Stimulated activated CD8-positive, alpha-beta memory T cell treated with anti-CD3 and anti-CD28 coated beads, Interleukin-4, amount 100 ng/mL, for 48 hours (primary cell): ENCODE measurements at places on chromosomes 4 and X.

DNA sequence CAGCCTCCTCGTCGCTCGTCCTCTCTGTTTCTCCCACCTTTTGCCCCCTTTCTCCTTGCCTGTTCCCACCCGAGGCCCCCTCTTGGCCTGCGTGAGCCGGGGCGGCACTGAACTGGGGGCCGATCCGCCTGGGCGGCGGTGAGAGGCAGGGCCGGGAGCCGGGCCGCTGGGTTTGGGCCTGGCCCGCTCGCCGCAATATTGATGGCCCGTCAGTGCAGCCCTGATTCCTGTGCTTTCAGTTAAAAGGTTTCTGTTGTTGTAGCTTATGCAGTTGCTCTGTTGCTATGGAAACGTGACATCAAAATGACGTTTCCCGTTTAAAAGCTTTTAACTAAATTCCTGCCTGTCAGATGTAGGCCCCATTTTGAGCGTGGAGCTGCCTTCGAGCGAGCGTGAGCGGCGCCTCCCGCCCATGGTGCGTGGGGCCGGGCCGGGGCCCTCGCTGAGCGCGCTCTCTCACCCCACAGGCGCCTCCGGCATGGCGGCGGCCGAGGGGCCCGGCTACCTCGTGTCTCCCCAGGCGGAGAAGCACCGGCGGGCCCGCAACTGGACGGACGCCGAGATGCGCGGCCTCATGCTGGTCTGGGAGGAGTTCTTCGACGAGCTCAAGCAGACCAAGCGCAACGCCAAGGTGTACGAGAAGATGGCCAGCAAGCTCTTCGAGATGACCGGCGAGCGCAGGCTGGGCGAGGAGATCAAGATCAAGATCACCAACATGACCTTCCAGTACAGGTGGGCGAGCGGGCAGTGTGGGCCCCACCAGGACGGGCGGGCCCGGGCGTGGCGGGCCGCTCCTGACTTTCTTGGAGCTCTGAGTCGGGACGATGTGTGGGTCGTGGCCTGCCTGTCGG lies at the start of gene MSANTD1:
Gene MSANTD1, plus strand, starts transcription at position 349 of the 851 bp plus-strand sequence. Its CDS starts 64 bp downstream, at position 413.
- DNase-seq = no peak

- peak; percentile 32 for DNase-seq
Observed at GRCh38 chrX:1384658-1385252, 7.2 kb downstream of the SLC25A6 start.

GRCh38 chr4:179894066-179894778 lies 2349.0 kb upstream of the TENM3 start:
- DNase-seq = no peak

DNA sequence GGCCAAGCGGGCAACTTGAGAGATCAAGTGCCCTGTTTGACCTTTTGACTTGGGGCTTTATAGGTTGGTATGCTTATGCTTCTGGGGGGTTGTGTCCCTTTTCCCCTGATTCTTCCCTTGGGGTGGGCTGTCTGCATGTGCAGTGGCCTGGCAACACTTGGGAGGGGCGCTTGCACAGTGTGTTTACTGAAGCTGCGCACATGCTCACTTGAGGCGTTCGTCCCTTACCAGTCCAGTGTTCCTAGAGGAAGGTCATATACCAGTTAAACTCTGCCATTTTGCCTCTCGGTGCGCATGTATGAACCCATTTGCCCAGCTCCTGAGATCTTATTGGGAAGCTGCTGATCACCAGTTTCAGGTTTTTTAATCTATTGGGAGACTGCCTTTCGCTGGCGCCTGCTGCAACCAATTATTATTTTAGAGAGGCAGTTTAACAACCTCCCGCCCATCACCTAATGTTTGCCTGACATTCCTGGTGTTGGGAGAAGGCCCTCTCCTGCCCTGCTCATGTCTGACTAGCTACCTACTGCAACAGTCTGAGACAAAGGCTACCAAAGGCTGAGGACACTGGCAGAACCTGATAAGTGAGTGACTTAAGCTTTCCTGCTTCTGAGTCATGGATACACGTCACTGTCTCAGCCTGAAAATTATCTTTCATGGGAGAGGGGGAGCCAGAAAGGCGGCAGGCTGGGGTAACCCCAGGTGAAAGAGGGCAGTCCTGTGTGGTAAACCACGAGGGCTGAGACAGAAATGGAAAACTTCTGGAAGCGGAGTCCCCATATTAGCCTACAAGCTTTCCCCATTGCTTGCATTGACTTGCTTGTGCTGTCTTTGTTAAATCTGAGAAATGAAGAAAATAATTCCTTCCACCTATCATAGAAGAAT lies 97.6 kb downstream of the CPE start:
- DNase-seq = no peak

- no peak for DNase-seq
Observed at GRCh38 chrX:131942034-131942433, 81.1 kb upstream of the STK26 start.

GRCh38 chrX:100931218-100931924 lies 2.7 kb upstream of the XKRX start:
- peak; percentile 24 for DNase-seq

DNA sequence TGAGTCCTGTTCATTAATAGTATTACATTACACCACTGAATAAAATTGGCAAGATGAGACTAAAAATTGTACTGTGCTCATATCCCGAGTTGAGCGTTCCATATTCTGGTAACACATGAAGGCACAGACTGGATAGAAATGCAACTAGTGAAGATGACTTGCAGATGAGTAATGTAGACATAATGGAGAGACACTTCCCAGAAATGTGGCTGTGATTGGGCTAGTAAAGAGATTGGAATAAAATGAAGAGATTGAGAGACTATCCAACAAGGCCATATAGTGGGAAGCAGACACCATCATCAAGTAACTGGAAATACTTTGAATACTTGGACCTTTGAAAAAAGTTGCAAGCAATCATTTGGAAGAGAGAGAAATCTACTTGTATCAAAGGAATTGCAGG lies 77.3 kb downstream of the DCAF8L1 start:
- DNase-seq = no peak

DNA sequence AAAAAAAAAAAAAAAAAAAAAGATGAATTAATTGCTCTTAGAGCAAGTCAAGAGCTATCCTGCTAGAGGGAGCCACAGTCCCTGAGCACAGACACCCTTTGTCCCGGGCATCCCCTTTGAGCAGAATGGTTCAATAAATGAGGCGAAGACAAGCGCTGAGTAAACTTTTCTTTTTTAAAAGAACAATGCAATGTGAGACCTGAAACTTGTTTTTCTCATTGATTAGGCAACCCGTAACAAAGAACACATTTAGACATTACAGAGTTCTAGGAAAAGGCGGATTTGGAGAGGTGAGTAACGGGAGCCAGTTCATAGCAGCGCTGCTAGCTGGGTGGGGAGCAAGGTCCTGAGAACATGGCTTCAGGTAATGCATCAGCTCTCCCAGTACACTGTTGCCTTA lies 46.1 kb downstream of the GRK4 start:
- peak; percentile 38 for DNase-seq

DNA sequence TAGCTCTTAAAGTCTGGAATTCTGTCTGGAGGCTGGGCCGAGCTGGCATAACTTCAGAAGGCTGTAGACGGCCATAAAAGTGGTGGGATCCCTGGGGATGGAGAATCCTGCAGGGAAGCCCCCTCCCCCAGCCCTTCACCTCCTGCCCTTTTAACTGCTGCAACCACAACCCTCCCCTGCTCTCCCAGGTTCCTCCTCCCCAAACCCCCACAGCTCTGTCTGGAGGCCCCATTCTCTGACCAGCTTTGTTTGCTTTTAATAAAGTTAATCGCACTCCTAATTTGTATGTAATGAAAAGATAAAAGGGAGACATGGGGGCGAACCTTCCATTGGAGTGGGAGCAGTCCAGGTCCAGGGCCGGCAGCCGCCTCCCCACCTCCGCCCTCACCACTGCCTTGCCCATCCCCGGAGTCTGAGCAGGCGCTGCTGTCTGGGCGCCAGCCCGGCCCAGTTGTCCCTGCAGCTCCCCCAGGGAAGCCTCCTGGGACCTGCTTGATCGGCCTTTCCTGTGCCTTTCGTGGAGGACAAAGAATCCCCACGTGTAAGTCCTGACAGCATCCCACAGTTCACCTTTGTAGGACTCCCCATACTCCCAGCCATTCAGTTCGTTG lies 84.3 kb downstream of the PJA1 start:
- DNase-seq = no peak

GRCh38 chr4:83603129-83603528 lies 67.2 kb downstream of the GPAT3 start:
- no peak for DNase-seq

- DNase-seq = no peak
Observed at GRCh38 chr4:84341559-84341958, 157.5 kb downstream of the NKX6-1 start.

DNA sequence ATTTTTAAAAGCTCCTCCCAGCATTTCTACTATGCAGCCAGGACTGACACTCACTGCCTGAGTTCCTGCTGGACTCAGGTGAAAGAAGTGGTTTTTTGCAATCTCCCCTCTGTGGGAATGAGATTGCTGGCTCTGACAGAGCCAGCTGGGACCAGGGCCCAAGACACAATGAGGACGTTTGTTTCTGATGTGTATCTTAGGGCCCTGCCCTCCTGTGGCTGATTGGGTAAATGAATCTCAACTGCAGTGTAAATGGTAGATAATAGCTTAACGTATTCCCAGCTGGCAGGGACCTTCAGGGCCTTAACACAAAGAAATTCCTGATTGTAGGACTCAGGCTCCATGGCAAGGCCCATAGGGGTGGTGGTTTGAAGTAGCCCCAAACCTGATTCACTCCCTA lies 85.8 kb upstream of the PRPS1 start:
- DNase-seq = no peak

DNA sequence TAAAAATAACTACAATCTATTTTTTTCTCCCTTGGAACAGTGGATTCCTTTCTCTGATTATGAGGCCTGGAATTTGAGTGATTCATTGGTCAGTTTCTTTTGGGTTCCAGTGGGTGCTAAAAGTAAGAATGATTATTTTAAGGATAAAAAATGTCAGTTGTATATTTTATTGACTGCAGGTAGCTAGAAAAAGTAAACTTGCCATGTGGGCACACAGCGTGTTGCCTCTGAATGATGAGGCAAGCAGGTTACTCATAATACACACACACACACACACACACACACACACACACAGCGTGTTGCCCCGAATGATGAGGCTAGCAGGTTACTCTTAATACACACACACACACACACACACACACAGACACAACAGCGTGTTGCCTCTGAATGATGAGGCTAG lies 13.8 kb downstream of the GALNT7 start:
- no peak for DNase-seq

GRCh38 chr4:113682730-113683537 lies 78.6 kb downstream of the CAMK2D start:
- peak; percentile 79 for DNase-seq

- no peak for DNase-seq
Observed at GRCh38 chrX:13790206-13791131, 26.4 kb downstream of the GPM6B start.

DNA sequence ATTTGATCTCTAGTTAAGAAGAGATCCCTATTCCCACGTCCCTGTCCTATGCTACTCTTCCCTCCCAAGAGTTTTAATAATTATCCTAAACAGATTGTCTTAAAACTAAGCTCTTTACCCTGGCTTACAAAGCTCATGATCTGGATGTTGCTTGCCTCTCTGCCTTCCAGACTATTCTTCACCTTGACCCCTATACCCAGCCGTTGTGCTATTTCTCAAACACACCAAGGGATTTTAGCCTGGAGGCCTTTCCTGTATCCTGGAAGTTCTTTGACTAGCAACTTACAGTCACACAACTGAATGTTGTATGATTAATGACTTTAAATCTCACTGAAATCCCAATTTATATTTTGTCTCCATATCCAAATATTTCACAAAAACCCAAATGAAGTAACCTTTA lies 314.9 kb downstream of the ADGRL3 start:
- DNase-seq = no peak

DNA sequence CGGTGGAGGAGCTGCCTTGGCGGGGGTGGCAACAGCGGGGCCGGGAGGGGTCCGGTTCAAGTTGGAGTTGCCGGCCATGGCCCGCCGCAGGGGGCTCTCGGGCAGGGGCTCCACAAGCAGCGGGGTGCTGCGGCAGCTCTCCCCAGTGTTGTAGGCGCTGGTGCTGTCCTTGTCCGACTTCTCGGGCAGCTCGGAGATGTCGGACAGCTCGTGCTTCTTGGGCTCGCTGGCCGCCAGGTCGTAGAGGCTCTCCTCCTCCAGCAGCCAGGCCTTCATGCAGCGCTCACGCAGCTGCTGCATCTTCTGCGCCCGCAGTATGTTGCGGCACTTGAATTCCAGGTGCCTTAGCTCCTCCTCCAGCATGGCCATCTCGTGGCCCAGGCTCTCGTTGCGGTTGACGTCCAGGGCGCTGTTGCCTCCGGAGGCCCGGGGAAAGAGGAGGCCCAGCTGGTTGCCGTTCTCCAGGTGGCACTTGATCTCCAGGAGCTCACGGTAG lies 9.7 kb downstream of the SSR4 start:
- DNase-seq = no peak

DNA sequence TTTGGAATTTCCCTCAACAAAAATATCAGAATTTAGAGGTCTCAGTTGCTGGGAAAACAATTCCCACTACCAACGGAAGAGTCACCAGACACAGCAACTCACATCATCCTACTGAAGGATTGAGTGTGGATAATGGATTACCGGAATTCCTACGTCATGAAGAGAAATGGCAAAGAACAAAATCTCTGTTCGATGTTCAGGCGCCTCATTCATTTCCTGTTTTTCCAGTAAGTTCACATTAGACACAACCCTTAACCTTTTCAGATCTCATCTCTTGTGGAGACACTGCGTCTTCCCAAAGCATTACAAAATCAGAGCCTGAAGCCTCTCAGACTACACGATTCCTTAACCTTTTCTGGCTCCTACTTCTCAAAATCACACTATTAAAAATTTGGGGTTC lies 58.5 kb upstream of the CPEB2 start:
- no peak for DNase-seq

GRCh38 chr4:1243451-1244080 lies 5.4 kb downstream of the CTBP1 start:
- no peak for DNase-seq

- DNase-seq = peak; percentile 89
Observed at GRCh38 chr4:112523764-112524505, 8.0 kb upstream of the NEUROG2 start.

DNA sequence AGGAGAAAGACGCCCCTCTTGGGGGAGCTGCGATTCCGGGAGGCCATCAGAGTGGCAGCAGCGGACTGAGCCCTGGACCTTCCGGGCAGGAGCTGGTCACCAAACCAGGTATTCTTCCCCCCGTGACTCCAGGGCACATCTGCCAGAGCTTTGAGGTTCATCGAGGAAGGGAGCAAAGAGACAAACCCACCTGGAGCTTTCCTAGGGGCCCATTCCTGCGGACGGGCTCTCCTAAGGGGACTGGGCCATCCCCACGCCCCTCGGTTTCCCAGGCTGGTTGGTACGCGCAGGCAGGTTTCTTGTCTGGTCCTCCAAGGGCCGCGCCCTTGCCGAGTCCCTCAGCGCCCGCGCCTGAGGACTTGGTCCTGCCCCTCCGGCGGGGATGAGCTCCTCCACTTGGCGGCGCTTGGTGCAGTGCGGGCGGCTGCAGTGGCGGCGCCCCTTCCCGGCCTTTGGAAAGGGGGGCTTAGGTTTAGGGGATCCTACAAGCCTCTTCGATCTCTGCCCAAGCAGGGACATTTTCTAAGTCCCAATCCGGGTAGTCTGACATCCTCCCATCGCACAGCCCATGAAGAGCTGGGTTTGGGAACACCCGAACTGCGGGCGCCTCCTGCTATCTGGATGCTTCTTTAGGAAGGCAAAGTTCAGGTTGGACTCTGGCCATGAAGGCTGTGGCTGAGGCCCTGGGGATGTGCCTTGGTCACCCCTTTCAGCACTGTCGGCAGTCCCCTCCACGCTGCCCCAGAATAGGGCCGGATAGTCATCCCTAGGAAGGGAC lies 538 bp downstream of the STBD1 start:
- DNase-seq = peak; percentile 49

GRCh38 chr4:26819478-26820095 lies 41.1 kb upstream of the STIM2 start:
- DNase-seq = no peak
